ENCODE measurements at places on chromosomes 12 and 14.

DNA sequence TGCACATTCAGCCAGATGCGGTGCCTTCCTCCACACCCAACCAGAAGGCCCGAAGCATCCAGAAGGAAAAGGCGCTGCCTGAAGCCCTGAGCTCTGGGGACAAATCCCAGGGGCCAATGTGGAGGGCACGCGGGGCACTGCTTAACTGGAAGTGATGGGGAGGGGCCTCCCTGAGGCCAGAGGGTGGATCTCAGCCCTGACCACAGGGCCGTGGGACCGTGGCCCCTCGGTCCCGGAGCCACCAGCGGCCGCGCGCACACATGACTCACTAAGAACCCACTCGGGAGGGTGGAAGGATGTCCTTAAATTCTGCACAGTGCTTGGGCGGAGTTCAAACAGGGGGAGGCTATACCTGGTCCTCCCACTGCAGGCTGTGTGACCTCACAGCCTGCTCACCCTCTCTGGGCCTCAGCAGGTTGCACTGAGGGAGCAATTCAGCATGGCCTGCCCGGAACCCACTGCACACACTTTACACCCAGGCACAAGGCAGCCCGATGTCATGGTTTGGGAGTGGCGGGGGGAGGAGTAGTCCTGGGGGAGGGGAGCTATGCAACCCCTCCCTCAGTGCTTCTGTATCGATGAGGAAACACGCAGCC is 89.5 kb downstream of the RFLNA start:
- no peak for DNase-seq

- no peak for DNase-seq
Measured at GRCh38 chr14:93765155-93765554, 23.1 kb downstream of the PRIMA1 start.

- DNase-seq, result no peak
Measured at GRCh38 chr12:51620448-51620847, 29.4 kb downstream of the SCN8A start.

DNA sequence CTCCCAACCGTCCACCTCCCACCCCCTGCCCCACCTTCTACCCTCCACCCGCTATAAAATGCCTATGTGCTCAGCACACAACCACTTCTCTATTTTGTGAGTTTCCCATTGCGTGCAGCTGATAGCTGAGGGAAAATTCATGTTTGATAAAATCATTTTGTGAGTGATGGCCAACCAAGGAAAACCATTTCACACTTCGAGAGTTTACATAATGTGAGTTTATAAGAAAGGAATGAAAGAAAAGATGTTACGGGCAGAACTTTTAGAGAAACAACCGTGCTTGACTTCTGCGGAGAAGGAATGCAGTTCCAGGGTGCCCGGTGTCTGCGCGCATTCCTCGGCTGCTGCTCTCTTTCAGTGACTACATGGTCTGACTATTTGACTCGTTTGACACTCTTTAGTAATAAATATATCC is 140.9 kb downstream of the EFCAB11 start:
- no peak for DNase-seq

GRCh38 chr12:122721057-122721545 is 4.5 kb upstream of the HCAR3 start:
- no peak for DNase-seq

- DNase-seq, result no peak
Measured at GRCh38 chr12:102848832-102849231, 68.2 kb downstream of the PAH start.
